Adrenal gland (tissue), 19 donors: ENCODE measurements at places on chromosomes 1 and 21. TPM values are rescaled to one million over a fixed set of nuclear protein-coding genes. Genes with fewer than 3 reads are reported as not detected.

AIM2 gene
- total RNA-seq: 1.1 TPM

DNA sequence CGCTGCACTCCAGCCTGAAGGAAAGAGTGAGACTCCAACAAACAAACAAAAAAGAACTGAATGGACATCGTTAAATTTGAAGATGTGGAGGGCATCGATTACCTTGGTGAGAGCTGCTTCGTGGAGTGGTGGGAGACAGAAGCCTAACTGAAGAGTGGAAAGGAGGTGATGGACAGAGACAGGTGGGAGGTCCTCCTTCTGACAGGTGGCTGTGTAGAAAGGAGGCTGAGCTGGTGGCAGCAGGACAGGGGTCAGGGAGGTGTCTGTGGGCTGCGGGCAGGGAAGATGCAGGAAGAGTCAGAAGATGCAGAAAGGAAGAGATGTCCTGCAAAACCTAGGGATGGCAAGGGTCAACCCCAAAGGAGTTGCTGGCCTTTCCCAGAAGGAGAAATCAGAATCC lies 30.5 kb downstream of the C1orf216 start:
- no peaks in the 10 kb centered on the region for H3K27me3 ChIP-seq
- H3K4me3 ChIP-seq: no peak overlapping the region
- no peaks in the 10 kb centered on the region for H3K36me3 ChIP-seq
- H3K27ac ChIP-seq: no peak overlapping the region

HSD11B1 gene
- total RNA-seq: 17.5 TPM

GRCh38 chr1:99268021-99268420 lies 3.7 kb downstream of the PLPPR4 start:
- no peaks in the 10 kb centered on the region for H3K4me1 ChIP-seq
- H3K27ac ChIP-seq: no peak overlapping the region
- peaks cover 4% of the 10 kb centered on the region for H3K27me3 ChIP-seq
- H3K4me3 ChIP-seq: no peak overlapping the region
- H3K36me3 ChIP-seq: no peaks in the 10 kb centered on the region

GRCh38 chr1:8698012-8698630 lies 119.3 kb downstream of the RERE start:
- H3K36me3 ChIP-seq: no peaks in the 10 kb centered on the region
- peaks cover 22% of the 10 kb centered on the region for H3K4me1 ChIP-seq
- no peak overlapping the region for H3K4me3 ChIP-seq
- H3K27ac ChIP-seq: no peak overlapping the region

- no peak overlapping the region for H3K27ac ChIP-seq
- no peaks in the 10 kb centered on the region for H3K27me3 ChIP-seq
- no peak overlapping the region for H3K4me3 ChIP-seq
Observed at GRCh38 chr1:17494114-17494729, 45.3 kb upstream of the ARHGEF10L start.
